ENCODE measurements at places on chromosomes 2 and 18.
A peak's percentile ranks its signal among the peaks of the same experiment; 100 is the strongest.

DNA sequence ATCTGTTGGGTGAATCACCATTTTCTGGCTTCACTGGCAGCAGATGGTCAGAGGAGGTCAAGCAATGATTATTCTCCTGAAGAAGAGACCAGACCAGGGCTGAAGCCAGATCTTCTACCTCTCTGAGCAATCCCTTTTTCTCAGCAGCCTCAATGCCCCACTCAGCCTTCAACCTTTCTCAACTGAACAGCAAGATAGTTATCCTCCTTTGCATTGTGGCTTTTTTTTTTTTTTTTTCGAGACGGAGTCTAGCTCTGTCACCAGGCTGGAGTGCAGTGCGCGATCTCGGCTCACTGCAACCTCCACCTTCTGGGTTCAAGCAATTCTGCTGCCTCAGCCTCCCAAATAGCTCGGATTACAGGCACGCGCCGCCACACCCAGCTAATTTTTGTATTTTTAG, 50.5 kb downstream of the ZFP36L2 start:
- no peak for DNase-seq

DNA sequence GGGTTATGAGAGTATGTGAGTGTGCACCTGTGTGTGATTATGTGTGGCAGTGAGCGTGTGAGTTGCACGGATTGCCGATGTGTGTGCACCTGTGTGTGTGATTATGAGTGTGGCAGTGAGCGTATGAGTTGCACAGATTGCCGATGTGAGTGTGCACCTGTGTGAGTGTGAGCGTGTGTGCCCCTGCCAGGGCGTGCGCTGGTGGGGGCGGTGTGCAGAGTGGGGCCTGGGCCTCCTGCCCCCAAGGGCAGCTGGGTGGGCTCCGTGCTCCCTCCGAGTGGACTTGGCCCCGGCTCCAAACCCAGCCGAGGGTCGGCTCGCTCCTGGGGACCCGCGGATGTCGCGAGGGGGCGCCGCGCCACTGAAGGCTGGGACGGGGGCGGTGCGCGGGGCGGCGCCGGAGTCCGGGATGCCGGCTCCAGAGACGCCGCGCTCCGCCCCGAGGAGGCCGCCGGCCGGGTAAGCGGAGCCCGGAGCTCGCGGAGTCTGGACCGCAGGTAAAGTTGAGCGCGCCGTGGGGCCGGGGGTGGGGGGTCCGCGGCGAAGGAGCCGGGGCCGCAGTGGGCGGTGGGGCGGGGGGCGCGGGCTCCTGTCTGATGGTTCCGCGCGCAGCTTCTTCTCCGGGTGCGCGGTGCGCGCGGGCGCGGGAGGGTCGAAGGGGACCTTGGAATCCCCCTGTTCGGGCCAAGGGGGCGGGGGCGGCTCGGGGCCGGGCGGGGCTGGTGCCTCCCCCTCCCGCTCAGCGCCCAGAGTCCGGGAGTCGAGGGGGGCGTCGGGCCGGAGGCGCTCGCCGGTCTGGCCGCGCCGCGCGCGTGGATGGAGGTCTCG, at the start of gene KCNG2:
Gene KCNG2, plus strand, starts transcription at position 421 of the 828 bp plus-strand sequence. CDS start 65,730 bp downstream, outside the sequence.
- DNase-seq, result peak; percentile 48

- peak; percentile 42 for DNase-seq
Observed at GRCh38 chr2:144330951-144331673, 188.8 kb downstream of the ZEB2 start.

GRCh38 chr18:9434122-9434701, 41.1 kb upstream of the RALBP1 start:
- DNase-seq, result no peak

DNA sequence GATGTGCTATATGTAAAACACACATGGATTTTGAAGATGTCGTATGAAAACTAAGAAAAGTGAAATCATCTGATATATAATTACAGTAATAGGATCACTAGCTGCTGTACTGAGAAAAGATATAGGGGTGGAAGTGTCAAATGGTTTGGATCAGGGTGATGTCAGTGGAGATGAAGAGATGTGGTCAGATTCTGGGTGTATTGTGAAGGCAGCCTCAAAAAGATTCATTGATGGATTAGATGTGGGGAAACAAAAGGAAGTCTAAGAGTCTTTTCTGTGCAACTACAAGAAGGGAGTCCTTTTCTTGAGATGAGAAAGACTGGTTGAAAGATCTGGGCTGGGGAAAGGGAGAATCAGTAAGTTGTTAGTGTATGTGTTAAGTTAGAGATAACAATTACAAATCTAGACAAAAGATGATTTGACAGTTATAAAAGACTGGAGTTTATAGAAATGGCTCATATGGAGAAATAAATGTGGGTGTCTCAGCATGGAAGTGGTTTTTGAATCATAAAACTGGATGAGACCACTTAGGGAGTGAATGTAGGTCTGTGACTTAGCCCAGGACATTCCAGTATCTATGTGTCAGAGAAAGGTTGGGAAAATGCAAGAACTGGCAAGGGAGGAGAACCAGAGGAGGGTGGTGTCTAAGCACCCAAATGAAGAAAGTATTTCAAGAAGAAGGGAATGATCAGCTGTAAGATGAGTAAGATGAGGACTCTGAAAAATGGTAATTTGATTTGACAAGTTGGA, 347.4 kb downstream of the PARD3B start:
- no peak for DNase-seq

GRCh38 chr2:28433935-28434599, 41.4 kb downstream of the FOSL2 start:
- DNase-seq, result no peak

GRCh38 chr2:79511320-79511951, 1.4 kb upstream of the CTNNA2 start:
- no peak for DNase-seq

GRCh38 chr2:195447323-195447975, 209.6 kb upstream of the SLC39A10 start:
- no peak for DNase-seq

DNA sequence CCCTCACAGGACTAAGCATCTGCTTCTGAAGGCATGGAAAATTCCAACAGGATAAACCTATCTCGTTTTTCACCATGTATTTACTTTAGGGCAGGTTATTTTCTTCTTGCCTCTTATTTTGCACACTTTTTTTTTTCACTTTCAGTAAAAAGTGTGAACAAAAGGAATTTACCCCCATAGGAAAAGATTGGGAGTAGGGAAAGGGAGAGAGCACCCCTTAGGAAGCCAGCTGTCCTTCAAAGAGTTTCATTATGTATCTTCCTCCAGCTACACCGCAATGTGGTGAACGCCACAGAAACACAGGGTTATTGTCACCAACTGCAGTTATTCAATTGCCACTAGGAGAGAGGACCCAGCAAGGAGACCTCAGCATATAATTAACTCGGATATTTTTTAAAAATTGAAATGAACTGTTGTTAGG, 286.2 kb upstream of the VRK2 start:
- no peak for DNase-seq

DNA sequence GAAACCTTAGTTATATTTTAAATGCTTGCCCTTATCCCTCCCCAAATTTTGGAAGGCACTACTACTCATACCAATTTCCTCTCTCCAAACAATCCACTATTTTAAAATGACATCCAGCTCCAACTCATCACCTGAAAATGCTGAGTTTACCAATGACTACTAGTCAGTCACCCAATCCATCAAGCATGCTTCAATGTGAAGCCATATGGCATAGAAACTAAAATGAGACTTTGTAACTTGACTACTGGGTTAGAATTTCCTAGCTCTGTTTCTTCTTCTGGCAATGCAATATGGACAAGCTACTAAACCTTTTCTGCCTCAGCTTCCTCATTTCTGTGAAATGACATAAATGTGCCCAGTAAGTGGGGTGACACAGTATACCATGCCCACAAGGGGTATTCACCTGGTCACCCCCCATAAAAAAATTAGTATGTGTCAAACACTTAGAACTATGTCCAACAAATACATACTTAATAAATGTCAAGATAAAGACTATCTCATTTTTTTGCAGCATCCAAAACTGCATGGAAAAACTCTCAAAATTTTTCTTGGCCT, 10.0 kb upstream of the STPG4 start:
- DNase-seq, result no peak

DNA sequence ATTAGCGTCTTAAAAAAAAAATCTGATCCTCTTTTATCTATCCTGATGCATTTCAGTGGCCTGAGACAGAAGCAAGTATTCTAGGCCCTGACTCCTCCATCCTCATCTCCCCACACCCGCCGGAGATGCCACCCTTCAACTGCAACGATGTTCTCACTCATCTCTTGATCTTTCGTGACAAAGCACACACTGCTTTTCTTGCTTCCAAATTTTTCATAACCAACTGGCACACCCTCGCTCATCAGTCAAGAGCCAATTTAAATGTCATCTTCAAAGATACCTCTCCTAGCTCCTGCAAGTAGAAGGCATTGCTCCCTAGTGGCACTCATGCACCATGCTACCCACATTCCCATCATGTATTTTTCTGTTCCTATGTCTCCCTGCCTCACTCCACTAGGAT, 115.0 kb downstream of the STK39 start:
- no peak for DNase-seq

DNA sequence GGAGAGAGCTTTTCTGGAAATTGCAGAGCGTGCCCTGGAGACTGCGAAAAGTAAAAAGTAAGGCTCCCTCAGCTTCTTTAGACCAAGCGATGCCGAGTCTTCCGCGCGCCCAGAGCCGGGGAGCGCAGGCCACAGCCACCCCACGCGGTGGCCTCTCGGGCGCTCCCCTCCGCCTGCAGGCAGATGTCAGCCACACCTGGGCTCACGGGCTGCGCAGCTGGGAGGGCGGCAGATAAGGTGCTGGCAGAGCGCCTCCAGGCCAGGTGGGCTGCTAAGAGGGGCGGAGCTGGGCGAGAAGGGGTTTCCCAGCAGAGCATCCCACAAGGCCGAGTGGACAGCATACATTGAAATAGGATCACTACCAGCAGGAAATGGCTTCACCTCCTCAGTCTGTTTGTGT, 81.7 kb downstream of the ARHGEF4 start:
- no peak for DNase-seq

GRCh38 chr2:236256366-236256985, 7.7 kb downstream of the ASB18 start:
- DNase-seq, result no peak

GRCh38 chr2:147855977-147856376, 11.1 kb downstream of the ACVR2A start:
- DNase-seq, result no peak

- no peak for DNase-seq
Observed at GRCh38 chr2:105536175-105536574, 137.3 kb upstream of the FHL2 start.

GRCh38 chr2:223267160-223267951, 215.4 kb downstream of the KCNE4 start:
- no peak for DNase-seq

DNA sequence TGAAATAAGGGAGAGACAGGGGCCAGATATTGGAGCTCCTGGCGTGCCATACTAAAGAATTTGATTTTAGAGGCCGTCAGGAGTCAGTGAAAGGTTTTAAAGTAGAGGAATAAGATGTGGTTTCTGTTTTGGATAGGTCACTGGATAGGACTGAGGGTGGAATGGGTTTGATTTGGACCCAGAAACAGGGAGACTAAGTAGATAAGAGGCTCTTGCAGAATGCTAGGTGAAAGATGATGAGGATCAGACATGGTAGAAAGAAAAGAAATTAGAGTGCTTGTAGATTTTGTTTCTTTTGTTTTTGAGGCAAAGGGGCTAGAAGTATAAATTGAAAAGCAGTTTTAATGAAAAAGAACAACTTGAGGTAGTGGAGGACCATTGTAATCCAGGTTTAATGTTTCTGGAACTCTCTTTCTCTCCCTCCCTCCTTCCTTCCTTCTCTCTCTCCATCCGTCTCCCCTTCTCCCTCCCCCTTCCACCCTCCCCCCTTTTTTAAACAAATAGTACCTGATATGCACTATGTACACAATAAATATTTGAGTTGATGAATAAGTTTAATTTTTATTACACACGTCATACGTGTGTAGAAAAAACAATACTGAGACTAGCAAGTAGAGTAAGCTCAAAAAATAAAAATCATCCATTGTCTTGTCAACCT, 1.9 kb downstream of the NDUFV2 start:
- DNase-seq, result no peak

DNA sequence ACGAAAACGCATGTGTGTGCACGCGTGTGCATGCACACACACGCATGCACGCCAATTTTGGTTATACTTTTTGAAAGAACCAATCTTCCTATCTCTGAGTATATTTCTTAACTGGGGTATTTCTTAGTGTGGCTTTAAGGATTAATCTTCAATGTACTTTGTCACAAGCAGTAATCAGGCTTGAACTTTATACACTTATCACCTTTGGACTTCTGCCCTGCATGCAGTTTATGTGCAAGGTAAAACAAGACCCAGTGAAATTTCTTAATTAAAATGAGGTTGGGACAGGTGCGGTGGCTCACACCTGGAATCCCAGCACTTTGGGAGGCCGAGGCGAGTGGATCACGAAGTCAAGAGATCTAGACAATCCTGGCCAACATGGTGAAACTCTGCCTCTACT, 85.3 kb downstream of the OSBPL6 start:
- no peak for DNase-seq

GRCh38 chr2:225122007-225122406, 79.7 kb upstream of the DOCK10 start:
- peak; percentile 27 for DNase-seq

- DNase-seq, result no peak
Observed at GRCh38 chr2:43898134-43898837, 59.5 kb downstream of the ABCG8 start.

DNA sequence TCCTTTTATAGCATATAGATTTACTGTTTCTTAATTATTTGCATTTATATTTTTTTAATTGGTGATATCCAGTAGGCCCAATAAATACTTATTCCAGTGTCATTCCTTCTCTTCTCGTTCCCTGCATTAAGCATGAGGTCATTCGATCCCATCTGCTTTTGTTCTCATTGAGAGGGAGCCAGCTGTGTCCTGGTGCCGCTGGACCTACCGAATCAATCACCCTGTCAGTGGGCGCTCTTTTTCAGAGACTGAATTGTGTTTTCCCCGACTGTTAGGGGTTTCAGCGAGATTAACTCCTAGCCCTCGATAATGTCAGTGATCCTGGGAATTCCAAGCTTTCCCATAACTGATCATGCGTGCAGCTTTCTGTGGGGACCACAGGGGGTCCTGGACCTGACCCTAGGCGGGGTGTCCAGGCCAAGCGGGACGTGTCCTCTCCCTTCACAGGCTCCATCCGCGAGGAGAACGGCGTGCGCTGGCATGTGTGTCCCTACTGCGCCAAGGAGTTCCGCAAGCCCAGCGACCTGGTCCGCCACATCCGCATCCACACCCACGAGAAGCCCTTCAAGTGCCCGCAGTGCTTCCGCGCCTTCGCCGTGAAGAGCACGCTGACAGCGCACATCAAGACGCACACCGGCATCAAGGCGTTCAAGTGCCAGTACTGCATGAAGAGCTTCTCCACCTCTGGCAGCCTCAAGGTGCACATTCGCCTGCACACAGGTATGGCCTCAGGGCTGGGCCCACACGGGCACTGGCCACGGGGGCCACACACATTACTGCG, 72.4 kb downstream of the ZNF236 start:
- no peak for DNase-seq

DNA sequence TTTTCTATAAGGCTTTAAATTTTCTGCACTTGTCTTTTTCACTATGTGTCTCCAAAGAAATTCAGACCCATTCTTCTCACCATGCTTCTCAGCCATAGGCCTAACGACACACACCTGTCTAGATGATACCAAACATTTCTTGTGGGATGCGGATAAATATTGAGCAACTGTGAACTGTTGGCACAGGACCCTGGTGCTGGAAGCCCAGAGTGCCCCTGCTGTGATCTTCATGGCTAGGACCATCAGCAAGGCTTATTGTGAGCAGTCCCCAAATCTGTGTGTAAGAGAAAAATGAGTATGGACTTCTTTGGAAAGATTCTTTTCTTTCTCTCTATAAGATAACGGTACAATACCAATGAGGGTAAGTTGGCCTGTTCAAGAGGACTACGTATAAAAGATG, 54.1 kb upstream of the NCK2 start:
- no peak for DNase-seq

Measured in activated T-cell treated with anti-CD3 and anti-CD28 coated beads, Interleukin-2, amount 50 U/mL, for 48 hours (primary cell).